ENCODE measurements at places on chromosomes 11 and 22.

- DNase-seq = no peak
Observed at GRCh38 chr11:12784987-12785386, 110.8 kb downstream of the TEAD1 start.

DNA sequence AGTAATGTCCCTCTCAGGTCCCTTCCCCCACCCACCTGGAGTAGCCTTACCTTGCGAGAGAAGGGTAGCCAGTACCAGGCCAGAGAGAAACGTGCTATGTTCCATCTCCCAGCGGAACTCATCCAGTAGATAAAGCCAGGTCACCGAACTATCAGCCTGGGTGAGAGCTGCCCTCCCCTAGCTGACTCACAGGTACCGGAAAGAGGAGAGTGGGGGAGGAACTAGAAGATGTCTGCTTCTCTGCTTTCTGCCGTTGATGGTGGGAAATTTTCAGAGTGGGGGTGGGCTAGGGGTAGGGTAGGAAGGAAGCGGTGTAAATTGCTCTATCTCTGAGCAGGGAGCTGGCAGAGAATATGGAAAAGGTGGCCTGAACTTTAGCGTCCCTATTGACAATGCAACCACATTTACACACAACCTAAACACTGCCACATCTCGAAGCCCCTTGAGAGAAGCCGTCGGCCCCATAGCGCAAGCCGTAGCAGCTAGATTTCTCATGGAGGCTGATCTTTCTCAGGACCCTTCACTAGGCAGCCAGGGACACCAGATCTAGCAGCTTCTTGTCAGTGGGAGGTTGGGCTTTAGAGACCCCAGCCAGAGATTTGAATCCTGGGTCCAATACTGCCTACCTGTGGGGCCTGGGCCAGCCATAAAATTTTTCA, at the start of gene CD3D:
CD3D (minus strand) TSS at position 203 of the 659 bp plus-strand sequence; CDS start at position 105, 98 bp downstream.
- no peak for DNase-seq

DNA sequence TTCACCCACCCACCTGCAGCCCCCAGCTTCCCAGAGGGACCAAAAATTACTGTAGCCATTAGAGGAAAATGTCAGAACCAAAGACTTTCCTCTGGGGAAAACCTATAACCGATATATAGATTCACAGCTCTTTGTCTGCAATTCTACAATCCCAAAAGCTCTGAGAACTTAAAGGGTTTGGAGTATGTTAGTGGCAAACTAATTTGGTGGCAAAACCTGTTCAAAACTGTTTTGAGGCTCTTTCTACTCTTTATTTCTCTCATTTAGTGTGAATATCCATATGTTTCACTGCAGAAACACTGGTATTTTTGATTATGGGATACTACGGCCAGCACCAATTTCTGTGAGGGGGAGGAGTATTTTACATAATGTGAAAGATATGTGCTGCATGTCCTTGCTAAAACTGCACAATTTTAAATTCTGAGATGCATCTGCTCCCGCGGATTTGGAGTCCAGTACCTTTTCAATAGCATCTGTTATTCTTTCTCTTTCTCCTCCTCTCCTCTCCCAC, 87.5 kb upstream of the MTNR1B start:
- DNase-seq = no peak

DNA sequence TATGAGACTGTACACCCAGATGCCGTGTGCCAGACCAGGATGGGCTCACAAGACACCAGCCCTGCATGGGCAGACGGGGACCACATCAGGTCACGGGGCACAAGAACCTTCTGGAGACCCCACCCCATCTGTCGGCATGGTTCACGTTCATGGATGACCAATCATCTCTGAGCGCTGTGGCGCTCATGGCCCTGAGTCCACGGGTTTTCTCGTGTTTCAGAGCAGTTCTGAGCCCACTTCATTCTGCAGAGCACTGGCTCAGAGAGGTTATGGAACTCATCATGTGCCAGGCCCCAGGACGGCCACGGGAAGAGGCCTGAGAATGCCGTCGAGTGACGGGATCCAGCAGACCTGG, 63.0 kb upstream of the PPARA start:
- DNase-seq = no peak

DNA sequence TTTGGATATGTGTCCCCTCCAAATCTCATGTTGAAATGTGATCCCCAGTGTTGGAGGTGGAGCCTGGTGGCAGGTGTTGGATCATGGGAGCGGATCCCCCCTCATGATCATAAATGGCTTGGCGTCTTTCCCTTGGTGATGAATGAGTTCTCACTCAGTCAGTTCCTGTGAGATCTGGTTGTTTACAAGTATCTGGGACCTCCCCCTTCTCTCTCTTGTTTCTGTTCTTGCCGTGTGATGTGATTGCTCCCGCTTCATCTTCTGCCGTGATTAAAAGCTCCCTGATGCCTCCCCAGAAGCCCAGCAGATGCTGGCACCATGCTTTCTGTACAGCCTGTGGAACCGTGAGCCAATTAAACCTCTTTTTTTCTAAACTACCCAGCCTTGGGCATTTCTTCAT, 102.2 kb downstream of the SEZ6L start:
- no peak for DNase-seq

GRCh38 chr11:94866231-94866822, 98.2 kb downstream of the AMOTL1 start:
- no peak for DNase-seq

- DNase-seq = no peak
Observed at GRCh38 chr11:69249311-69250185, 44.4 kb upstream of the MYEOV start.

DNA sequence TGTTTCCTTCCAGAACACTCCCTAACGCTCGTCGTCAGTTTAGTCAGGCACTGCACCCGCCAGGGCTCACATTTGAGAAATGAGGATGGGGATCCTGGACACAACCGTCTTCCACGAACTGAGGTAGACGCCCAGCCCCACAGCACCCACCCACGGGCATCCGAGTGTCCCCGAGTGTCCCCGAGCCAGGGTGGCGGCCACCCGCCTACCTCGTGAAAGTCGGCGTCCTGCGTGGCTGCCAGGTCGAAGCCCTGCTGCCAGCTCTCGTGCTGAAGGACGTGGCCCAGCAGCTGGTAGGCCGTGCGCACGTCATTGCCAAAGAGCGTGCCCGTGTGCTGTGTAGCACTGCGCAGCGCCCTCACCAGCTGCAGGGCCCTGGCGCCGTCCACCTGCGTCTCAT, 53.6 kb downstream of the TRMU start:
- DNase-seq = no peak

GRCh38 chr11:134532131-134532920, 120.3 kb upstream of the B3GAT1 start:
- no peak for DNase-seq

DNA sequence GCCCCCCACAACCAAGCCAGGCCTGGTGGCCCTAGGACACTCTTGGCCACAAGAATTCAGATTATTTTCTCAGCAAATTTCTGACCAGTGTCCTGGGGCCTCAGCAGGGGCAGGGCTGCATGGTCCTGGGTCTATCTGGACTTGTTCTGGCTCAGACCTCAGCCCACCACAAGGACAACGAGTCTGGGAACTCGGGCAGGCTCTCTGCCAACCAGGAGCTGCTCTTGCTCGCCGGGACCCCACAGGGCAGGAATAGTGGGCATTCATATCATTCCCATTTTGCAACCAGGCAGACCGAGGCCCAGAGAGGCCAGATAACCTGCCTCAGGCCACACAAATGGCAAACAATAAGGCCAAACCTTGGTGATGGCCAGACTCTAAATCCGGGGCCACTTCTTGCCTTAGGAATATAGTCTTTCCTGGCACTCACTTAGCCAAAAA, 75.4 kb upstream of the WNT7B start:
- DNase-seq = no peak

GRCh38 chr11:44029977-44030911, 17.5 kb upstream of the ACCSL start:
- peak; percentile 25 for DNase-seq

- no peak for DNase-seq
Observed at GRCh38 chr11:5690216-5690615, 626 bp downstream of the TRIM22 start.

DNA sequence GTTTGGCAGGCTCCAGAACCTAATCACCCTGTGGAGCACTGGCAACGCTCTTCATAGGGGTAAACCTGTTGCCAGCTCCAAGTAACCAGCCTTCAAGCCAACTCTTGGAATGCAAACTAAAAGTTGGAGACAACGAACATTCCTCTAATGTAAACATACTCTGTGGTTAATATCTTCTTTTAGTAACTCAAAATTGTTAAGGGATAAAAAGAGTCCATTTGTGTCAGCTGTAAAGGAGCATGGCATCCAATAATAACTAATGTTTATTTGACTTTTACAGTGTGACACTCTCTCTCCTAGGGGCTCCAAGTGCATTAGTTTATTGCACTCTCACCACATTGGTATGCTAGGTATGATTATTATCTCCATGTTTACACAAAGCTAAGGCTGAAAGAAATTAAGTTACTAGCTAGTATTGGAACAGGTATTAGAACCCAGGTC, 31.0 kb upstream of the AMOTL1 start:
- no peak for DNase-seq

GRCh38 chr11:125075900-125076317, 12.8 kb downstream of the SLC37A2 start:
- DNase-seq = no peak

DNA sequence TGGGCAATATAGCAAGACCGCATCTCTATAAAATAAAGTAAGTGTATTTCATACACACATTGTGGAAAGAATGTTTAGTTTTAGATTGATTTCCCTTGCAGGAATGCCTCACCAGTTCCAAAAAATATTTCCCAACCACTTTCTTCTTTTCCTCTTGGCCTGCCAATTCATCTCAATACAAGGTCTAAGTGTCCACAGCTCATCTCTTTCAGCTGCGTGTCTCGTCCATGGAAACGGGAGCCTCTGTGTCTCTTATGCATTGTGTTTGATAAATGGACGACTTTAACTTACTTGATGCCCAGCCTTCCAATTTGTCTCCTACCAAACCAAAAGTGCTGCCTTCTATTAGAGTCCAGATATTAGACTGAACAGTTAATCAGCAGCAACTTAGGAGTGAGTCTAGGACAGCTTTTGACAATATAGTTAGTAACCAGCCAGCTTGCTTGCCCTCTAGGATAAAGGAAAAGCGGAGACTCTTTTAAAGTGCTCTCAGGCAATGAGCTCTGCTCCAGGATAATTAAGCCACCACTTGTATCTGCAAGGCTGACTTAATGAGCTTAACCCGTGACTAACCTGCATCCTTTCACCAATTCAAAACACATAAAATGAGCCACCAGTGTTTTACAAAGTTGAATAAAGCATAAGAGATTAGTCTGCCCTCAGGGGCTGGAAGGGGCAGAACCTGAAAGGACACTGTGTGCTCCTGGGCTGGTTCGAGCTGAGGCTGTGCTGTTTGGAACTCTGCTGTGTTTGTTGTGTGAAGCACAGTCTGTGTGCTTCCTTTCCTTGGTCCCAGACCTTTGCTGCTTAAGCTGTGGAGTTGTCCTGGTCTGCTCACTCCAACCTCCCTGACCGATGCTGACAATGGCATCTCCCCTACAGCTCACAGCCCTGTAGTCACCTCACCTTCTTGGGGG, 27.5 kb downstream of the FBXO7 start:
- DNase-seq = no peak

DNA sequence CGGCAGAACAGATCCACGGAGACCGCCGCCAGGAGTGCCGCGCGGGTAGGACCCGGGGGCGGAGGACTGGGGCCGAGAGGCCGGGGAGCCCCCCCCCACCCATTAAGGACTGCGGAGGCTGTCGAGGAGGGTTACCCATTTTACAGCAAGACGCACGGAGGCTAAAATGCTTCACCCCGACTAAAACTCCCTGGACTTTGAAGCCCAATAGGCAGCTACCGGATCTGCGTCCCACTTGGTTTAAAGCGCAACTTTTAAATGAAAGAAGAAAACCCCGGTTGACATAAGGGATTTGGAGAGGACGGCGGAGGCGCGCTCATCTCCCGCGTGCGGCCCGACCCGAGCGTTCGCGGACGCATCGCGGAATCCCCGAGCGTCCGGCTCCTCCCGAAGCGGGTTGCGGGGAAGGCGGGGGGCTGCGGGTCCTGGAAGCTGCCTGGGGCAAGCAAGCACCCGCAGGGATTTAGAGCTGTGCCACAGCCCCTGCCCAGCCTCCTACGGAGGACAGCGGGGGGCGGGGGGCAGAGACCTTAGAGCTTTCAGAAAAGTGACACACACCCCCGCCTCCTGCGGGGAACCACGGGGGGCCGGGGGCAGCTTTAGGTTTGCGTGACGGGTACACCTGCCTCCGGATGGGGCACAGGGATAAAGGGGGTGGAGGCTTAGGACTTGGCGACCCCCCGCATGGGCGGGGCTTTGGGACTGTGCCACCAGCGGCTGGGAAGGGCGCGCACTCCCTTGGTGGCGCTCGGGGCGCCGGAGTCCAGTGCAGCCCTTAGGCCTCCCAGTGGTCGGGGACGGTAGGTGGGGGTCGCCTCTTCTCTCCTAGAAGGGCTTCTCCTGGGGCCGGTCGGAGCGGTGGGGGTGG, 760 bp upstream of the CELSR1 start:
- no peak for DNase-seq

DNA sequence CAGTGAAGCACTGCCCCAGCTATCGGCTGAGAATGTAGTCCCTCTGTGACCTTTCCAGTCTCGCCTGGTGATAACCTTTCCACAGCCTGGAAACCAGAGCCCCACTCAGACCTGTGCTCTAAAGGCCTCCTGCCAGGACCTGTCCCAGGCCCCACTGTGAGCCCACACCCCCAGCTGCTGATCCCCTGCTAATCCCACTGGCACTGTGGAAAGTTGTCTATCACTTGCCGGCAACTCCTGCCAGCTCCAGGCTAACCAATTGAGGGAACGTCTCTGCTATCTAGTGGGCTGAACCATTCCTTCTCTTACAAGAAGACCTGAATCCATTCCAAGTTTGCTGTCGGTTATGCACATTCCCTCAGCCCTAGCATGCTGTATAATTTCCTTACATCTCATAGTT, 328.2 kb downstream of the FAM181B start:
- DNase-seq = no peak

DNA sequence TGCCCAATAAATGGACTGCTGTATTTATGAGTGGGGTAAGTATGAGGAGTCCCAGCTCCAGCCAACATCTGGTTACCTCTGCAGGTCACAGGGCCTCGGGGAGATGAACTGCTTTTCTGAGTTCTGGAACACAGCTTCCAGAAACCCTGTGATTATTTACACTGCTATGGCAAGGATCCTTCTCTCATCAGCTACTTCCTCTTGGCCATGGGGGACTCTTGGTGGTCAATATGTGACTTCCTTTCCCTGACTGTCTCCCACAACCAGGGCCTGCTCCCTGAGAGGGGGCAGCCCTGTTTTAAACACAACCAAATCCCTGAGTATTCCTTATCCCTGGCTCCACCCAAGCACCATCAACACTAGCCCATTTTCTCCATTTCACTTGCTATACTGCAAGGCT, 10.0 kb downstream of the RHOG start:
- no peak for DNase-seq

Data from putamen (tissue), 1 donor.